EL (cell line): ENCODE measurements at places on chromosomes 2 and 18.

GRCh38 chr2:109497911-109498870, 115.6 kb downstream of the SEPTIN10 start:
- DNase-seq: peak; percentile 29

DNA sequence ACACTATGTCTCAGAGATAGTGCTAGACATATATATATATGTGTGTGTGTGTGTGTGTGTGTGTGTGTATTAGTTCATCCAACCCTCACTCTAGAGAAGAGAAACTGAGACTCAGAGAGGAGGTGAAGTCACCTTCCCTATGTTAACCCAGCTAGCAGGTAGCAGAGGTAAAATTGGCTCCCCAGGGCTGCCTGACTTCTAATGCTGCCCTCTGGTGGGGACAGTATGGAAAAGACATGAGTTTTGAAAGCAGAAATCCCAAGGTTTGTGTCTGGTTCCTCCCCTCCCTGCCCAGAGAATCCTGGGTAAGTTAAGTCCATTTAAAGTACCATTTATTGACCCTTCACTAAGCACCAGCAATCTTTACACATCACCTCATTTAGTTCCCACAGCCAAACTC, 137.7 kb downstream of the THNSL2 start:
- peak; percentile 13 for DNase-seq

DNA sequence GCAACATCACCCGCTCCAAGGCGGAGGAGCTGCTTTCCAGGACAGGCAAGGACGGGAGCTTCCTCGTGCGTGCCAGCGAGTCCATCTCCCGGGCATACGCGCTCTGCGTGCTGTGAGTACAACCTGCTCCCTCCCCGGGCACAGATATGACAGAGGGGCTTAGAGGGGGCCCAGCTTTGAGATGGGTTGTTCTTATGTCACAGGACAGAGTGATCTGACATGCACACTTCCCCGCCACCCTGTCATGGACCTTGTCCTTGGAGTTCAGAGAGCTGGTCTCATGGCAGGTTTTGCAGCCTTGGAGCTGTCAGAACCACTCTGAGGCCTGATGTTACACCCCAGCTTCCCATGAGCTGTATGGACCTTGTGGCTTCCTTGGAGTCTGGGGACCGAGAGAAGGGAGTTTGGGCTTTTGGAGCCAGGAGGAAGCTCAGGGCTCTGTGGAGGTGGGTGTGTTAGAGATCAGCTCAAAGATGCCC, 398 bp downstream of the INPP5D start:
- no peak for DNase-seq

GRCh38 chr2:222750533-222750932, 79.1 kb downstream of the MOGAT1 start:
- DNase-seq: no peak

GRCh38 chr2:96875498-96876268, 5.8 kb upstream of the SEMA4C start:
- no peak for DNase-seq

GRCh38 chr2:219658196-219658846, 30.9 kb downstream of the SLC4A3 start:
- DNase-seq: peak; percentile 28
